Transverse colon (tissue), 4 donors: ENCODE measurements at places on chromosomes 1 and 21.

GRCh38 chr1:173852105-173852504 lies 15.7 kb downstream of the GAS5 start:
- no peak for DNase-seq

DNA sequence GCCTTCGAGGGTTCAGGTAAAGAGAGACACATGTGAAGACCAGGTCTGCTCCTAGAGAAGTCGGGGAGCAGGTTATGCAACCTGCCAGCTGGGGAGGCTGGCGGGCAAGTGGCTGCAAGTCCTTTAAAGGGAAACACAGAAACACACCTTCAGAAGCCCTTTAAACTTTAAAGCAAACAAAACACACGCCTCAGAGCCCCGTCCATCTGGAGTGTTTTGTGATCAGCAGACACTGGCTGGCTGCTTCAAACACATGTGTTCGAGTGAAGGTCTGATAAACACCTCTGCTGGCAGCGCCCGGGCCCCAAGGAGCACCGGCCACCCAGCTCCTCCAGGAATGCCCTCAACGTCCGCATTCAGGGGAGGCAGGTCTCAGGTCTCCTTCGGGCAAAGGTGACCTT lies 15.2 kb downstream of the RIPK4 start:
- no peak for DNase-seq

DNA sequence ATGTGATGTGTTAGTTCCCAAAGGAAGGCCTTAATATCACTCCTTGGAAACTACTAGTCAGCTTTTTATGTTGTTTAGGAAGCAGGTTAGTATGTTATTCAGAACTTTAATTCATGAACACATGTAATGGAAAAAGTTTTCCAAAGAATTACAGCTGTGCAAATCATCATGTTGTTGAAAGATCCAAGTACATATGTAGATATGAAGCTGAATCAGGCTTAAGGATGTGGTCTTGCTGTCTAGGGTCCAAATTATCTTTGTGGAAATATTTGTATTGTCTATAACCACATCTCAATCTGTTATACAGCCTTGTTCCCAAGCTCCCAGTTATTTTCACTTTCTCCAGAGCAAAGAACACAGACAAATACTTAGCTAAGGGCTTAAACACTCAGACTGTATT lies 231.6 kb downstream of the TPR start:
- DNase-seq = no peak

DNA sequence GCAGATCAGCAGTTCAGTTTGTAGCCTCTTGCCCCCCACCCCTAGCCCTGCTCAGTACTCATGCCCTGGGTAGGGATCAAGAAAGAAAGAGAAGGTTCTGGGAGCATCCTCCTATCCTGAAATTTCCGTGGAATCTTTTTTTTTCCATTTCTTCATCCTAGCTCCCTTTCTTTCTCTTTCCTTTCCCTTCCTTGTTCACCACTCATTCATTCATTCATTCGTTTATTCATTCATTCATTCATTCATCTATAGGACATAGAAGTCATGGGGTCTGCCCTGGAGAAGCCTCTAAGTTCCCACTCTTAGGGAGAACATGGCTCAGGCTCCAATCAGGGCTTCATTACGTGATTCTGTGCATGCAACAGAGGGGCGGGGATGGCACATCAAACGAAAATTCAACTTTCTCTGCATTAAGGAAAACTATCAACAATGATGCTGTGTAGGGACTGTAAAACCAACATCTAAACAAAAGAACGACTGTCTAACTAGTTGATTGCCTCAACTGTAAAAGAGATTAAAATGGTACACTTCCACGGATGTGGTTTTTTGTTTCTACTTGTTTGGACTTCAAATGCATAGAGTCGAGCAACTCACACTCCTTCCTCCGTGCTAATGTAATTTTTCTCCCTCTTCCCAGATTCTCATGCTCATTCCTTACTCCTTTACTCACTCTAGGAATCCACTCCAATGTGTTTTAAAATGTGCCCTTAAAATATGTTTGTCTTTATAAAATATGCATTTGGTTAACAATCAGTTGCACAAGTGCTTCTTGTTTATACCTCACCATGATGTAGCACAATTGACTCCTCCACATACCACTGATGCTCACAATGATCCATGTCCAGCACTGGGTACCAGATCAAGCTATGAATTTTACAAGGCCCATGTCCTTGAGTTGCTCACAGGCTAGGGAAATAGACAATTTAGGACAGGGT lies 101.2 kb upstream of the SLC2A1 start:
- no peak for DNase-seq

DNA sequence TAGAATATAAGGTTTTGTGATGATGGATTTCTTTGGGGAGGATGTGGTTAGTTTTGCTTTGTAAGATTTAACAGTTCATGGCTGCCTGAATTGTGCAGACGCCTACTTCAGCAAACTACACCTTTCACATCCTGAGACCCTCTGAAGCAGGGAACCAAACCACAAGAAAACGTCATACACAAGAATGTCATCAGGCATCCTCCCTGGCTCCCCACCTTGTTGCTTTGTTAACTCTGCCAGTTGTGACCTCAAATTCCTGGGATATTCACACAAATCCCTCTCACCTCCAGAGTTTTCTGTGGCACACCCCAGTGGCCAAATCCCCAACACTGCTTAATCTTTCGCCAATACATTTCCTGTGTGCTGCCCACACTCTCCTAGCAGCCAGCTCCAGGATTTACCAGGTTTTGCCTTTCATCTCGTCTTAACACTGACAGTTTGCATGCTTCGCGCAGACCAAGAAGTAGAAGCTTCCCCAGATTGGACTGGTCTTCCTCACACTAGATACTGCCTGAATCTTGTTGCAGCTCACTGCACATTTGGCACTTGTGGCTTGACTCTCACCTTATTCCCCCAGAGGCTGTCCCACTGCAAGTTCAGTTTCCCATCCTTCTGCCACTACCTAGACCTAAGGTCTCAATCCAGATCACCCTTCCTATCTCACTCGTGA lies 51.1 kb upstream of the CTTNBP2NL start:
- DNase-seq = no peak

- no peak for DNase-seq
These were observed 902.9 kb downstream of the LTN1 start for GRCh38 chr21:28089599-28090441.

DNA sequence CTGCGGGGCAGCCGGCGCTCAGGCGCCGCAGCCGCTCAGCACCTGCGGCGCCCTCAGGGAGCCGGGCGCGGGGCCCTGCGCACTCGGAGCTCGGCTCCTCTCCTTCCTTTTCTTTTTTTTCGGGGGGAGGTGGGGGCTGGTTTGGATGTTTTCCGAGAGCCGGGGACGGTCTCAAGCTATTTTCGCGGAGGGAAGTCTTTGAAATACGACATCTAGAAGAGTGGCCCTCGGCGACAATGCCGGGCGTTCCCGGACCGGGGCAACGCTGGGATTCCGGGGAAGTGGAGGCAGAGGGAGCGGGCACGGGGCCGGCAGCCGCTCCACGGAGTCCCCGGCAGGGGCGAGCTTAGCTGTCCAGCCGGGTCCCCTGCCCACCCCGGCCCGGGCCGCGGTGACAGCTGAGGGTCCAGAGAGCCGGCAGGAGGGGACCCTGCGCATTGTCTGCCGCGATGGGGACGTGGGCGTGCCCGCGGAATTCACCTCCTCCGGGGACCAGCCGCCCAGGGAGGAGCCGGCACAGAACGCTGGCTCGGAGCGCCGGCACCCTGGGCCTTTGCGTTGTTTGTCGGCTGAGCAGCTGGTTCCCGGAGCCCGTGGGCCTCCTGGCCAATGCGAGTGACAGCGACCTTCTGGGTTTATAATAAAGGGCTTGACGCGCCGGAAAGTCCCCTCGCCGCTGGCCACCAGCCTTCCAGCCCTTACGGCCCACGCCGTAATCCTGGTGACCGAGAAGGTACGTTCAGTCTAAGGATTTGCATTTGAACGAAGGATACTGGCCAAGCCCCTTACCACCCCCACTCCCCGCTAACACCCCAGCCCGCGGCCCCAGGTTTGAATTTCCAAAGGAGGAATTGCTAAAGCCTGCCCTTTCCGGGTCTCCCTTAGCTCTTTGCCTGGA lies 582 bp downstream of the SLC37A1 start:
- DNase-seq = peak; percentile 74

DNA sequence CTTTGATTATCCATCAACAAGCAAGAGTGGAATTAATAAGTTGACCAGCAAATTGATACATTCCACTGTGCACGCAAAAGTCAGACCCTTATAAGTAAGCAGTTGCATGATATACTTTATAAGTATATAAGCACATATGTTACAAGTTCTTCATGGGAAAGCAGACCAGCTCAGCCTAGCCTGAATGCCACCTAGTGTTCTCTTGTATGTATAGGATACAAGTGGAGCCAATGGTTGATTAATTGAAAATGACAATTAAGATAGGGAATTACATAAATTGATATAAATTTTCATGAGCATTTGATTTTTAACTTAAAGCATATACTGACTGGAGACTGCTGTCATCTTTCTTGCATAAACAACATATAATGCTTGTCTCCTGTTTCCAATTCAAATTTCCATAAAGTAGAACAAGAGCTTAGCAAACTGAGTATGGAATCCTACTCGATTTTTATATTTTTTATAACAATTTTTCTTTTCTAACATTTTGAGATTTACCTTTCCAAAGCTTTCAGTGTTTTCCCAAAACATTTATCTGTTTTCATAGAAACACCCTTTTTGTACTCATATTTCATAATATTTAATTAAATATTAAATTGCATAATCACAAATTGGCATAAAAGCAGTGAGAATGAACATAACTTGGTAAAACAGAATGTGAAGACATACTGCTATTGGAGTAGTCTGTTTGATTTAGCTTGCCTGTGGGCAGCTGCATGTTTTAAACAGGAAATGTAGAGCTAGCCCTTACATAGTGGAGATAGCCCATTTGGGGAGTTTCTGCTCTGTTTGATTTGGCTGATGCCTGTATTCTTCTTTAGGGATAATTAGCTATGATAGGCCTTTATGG lies 62.8 kb downstream of the MAGI3 start:
- peak; percentile 14 for DNase-seq

DNA sequence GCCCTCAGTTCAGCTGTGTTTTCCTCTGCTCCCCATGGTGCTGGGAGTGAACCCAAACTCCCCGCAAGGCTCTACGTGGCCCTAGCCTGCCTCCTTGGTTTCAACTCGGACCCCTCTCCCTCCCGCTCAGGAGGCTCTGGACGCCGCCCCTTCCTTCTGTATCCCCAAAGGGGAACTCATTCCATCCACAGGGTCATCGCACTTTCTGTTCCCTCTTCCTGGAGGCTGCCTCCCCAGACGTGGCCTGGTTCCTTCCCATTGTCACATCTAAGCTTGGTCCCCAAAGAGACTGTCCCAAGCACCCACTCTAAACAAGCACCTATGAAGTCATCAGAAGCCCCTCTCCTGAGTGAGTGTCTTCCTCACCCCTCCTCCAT lies 10.9 kb downstream of the KCNAB2 start:
- DNase-seq = no peak

GRCh38 chr1:1282998-1283397 lies 2.8 kb downstream of the SCNN1D start:
- no peak for DNase-seq

DNA sequence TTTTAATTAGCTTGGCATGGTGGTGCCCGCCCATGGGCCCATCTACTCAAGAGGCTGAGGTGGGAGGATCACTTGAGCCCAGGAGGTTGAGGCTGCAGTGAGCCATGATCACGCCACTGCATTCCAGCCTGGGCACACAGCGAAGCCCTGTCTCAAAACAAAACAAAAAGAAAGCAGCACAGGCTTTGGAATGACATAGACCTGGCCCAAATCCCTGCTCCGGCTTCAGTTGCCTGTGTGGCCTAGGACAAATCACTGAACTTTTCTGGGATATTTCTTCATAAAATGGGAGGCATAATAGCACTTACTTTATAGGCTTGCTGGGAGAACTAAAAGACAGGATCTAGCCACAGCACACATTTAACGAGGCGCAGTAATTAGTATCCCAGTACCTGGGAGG lies 2.4 kb downstream of the PEAR1 start:
- no peak for DNase-seq

DNA sequence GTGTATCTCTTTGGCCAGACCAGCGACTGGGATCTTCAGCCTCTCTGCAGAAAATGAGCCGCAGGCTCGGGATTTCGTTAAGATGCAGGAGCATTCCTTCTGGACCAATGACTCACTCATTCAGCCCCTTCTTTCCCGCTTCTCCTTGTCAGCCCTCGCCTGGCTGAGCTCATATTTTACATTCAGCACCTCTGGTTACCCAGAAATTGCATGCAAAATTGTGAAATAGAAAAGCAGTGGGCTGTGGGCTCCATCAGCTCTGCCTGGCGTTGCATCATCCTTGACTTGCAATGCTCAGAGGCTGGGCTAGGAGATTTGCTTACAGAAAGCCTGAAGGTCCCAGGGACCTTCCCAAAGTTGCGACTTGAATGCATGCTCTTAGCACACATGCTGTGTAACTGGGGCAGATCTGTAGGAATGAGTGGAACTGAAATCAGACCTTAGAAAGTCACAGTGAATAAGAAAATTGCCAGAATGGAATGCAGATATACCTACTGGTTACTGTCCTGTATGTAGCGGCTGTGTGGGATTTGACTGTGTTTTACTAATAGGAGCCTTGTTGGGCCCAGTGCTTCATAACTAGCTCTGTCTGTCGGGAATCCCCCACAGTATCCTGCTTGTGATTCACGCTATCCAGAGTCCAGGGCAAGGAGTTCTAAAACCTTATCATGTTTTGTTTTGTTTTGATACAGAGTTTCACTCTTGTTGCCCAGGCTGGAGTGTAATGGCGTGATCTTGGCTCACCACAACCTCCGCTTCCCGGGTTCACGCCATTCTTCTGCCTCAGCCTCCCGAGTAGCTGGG lies 444.8 kb downstream of the KIF26B start:
- no peak for DNase-seq

GRCh38 chr1:8653878-8654277 lies 163.6 kb downstream of the RERE start:
- no peak for DNase-seq

GRCh38 chr1:17232759-17233661 lies 15.9 kb upstream of the PADI3 start:
- peak; percentile 31 for DNase-seq

GRCh38 chr1:106748606-106749005 lies 307.9 kb upstream of the PRMT6 start:
- no peak for DNase-seq

GRCh38 chr1:77412069-77412819 lies 130.4 kb downstream of the AK5 start:
- no peak for DNase-seq

GRCh38 chr1:64692911-64693310 lies 52.0 kb upstream of the RAVER2 start:
- no peak for DNase-seq

DNA sequence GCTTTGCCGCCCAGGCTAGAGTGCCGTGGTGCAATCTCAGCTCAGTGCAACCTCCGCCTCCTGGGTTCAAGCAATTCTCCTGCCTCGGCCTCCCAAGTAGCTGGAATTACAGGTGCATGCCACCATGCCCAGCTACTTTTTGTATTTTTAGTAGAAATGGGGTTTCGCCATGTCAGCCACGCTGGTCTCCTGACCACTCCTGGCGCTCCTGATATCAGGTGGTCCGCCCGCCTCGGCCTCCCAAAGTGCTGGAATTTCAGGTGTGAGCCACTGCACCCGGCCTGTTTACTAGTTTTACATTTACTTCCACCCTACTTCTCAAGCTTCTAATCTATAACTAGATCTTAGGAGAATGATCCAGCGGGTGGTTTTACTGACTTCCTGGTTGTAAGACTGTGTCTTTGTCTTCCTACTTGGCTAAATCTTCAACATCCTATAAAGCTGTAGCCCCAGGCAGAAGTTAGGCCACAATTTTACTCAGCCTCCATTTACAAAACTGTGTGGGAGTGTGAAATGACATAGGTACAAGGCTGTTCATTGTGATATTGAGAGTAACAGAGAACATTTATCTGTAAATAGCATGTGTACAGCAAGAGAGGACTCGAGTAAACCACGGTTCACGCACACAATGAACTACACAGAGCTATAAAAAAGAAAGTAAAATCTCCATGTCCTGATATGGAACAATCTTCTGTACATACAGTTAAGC lies 9.6 kb upstream of the POU2F1 start:
- DNase-seq = peak; percentile 20

- DNase-seq = no peak
These were observed 113.1 kb upstream of the COL6A1 start for GRCh38 chr21:45868488-45868887.
